SJCRH30 (cell line): ENCODE measurements at places on chromosomes 7 and 10. TPM values are rescaled to one million over a fixed set of nuclear protein-coding genes. Genes with fewer than 3 reads are reported as not detected.

GRCh38 chr10:132788180-132788830, 2.4 kb upstream of the NKX6-2 start:
- no peaks in the 10 kb centered on the region for H3K4me1 ChIP-seq
- DNase-seq = no peak
- no peak overlapping the region for H3K4me3 ChIP-seq

DNA sequence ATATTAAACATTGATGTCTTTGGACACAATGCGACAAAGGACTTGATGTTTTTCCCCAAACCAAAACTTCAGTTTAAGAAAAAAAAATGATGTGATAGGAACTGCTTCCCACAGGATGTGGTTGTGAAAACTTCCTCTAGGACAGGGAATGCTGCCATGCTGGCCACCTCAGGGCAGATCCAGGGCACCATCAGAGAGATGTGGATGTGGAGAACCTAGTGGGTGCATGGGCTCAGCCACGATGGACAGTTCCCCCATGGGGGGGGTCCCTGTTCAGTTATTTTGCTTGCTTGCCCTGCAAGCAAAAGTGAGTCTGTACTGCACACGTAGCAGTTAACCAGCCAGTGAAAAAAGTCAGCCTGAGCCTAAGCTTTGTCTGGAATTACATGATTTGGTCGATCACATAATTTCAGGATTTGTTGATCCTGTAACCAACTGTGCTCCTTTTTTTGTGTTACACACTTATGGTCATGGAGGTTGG, 36.3 kb downstream of the LAMB4 start:
- no peak overlapping the region for H3K4me3 ChIP-seq
- no peak overlapping the region for H3K27ac ChIP-seq
- peaks cover 10% of the 10 kb centered on the region; the same call in 1 of the 2 replicates for H3K4me1 ChIP-seq
- no peak for DNase-seq

DNA sequence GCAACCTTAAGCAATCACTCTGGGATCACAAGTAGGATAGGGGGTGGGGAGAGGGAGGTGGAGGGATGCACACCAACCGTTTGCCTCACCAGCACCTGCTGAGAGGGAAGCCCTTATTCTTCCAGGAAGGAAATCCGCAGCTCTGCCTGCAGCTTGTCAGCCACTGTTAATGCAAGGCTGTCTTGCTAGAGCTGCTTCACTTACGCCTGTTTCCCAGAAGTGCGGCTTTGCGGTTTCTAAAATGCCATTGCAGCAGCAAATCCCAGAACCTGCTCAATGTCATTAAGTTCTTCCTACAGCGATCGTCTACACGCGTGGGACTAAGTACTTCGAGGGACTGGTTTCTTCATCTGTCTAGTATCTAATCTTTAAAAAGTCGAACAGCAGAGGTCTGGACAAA, 191.1 kb downstream of the ZMYND11 start:
- H3K36me3 ChIP-seq = no peaks in the 10 kb centered on the region
- H3K4me1 ChIP-seq = peaks cover 3% of the 10 kb centered on the region; the same call in 1 of the 2 replicates
- no peak for DNase-seq

Gene SMNDC1
- total RNA-seq = 11.4 and 17.0 TPM in 2 replicates

DNA sequence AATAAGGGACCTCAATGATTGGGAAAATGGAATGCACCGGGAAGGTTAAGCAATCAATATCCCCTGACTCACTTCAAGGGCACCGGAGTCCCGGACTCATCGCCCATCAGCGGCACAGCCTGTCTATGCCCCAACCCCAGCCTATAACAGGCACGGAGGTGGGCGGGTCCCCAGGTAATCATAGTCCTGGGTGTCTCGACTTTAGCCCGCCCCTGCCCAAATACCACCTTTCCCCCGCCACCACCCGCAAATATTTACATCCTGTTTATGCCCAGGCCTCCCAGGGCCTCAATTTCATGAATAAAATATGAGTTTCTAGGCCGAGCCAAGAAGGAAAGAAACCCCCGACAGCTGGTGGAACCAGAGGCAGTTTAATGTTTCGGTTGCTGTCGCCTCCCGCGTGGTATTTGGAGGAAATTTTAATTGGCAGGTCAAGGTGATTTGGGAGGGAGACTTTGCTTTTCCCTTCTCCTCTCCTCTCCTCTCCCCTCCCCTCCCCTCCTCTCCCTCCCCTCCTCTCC, 15.6 kb upstream of the RFC2 start:
- H3K4me1 ChIP-seq = peaks cover 27% of the 10 kb centered on the region
- peak; percentile 95 for DNase-seq
- H3K27me3 ChIP-seq = no peaks in the 10 kb centered on the region
- no peaks in the 10 kb centered on the region for H3K36me3 ChIP-seq
- H3K4me3 ChIP-seq = peak overlapping the region; percentile 57
- peak overlapping the region; percentile 61 for H3K27ac ChIP-seq

Gene FOXI2
- not detected in 2 replicates for total RNA-seq

DNA sequence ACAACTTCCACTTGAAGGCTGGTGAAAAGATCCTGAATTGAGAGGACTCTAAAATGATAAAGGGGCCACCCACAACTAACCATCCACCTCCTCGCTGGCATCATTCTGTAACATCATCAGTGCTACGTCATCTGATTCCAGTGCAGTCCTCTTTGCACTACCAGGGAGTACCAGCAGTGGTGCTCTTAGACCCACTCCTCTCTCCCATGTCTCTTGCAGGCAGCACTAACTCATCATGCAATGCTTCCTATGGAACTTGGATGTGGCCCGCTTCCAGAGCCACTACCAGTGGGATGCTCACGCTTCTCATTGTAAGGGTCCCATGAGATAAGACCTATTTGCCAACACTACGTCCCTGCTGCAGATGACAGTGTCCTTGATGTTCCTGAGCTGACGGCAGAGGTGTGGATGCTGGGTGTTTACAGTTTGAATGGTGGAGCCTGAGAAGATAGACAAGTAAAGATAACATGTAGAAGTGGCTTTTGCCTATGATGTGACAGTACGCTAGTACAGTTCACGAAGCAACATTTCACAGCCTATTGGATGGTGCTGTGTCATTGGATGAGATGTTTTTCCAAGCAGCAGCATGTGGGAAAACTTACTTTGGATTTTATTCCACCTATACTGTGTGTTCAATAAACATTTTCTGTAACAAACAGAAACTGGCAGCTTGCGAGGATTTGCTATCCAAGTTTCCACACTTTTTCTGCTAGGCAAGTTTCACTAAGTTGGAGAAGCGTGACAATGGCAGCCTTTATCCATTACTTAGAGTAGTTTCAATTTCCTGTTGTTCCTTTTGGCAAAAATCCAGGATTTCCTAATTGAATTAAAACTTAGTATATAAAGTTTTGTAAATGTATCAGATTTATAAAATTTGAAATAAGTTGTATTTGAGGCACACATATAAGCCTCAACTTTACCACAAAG, 35.8 kb upstream of the COBL start:
- H3K4me1 ChIP-seq = no peaks in the 10 kb centered on the region
- no peak overlapping the region for H3K4me3 ChIP-seq
- H3K27me3 ChIP-seq = no peaks in the 10 kb centered on the region
- H3K36me3 ChIP-seq = no peaks in the 10 kb centered on the region
- no peak overlapping the region for H3K27ac ChIP-seq

DNA sequence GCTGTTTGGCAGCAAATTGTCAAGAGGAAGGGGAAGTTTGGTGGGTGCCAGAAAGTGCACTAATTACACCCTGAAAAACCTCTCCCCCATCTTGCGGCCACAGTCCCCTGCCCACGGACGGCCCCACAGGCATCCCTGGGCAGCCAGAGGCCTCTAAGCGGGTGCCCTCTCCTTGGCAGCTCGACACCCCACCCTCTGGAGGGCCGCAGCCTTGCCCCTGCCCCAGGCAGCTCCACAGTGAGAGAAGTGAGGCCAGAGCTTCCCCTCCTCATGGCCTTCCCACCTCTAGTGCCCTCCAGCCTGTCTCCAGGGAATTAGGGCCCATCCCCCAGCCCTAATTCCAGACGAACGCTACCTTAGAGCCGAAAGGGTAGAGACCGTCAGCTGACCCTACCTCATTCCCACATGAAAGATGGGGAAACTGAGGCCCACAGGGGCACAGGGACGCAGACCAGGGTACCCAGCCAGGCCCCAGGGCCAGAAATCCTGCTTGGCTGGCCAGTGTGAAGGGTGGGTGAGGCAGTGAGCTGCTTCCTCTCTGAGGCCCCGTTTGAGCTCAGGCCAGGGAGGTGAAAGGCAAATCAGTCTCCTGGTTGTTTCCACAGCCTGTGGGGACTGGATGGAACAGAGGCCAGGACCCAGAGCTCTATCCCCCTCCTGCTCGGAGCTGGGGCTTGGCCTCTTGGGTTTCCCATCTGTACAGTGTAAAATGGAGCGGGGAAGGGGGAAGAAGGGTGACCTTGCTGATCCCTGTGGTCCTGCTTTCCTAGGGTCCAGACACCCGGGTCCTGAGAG, 10.0 kb downstream of the ZCCHC24 start:
- H3K4me1 ChIP-seq = peaks cover 29% of the 10 kb centered on the region
- no peak overlapping the region for H3K4me3 ChIP-seq
- H3K36me3 ChIP-seq = peaks cover 56% of the 10 kb centered on the region
- H3K27me3 ChIP-seq = no peaks in the 10 kb centered on the region
- H3K27ac ChIP-seq = no peak overlapping the region

DNA sequence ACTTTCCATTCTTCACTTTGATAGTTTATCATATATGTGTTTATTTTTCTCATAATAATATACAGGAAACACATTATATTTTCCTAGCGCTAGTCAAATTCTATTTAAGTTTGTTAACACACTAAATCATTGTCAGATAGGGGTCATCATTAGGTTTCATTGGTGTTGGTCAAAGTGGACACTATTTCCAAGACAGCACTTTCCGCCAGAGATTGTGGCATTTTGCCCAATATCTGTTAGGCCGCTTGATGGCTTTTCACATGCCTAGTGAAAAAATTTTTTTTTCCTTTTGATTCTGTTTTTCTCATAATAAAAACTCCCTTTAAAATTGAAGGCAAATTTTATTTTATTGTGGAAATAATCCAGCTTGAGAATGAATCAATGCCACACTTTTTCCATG, 495.4 kb upstream of the AKR1E2 start:
- no peaks in the 10 kb centered on the region for H3K4me1 ChIP-seq
- H3K4me3 ChIP-seq = no peak overlapping the region
- H3K36me3 ChIP-seq = no peaks in the 10 kb centered on the region

DNA sequence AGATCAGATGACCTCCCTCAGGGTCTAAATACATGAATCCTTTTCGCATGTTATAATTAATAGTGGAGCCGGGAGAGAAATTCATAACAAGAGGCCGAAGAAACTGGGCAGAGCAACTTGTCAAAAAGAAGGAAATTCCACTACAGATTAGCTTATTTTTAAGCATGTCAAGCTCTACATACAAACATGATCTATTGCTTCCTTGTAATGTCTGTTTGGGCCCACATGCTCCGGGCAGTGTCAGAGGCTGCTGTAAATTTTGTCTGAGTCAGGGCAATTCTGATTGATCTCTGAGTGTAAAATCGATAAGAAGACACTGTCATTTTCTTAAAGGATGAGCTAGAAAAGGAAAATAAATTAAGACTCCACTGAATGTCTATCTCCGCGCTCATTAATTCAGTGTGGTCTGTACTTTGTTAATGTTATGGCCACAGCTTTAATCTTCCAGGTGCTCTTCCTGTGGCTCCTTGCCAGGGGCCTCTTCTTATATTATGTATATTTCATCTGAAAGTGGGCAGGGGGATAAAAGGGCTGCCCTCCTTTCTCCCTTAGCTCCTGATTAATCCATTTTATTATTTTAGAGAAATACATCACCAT, 194.1 kb upstream of the SP8 start:
- no peaks in the 10 kb centered on the region for H3K36me3 ChIP-seq
- no peak overlapping the region for H3K27ac ChIP-seq
- no peaks in the 10 kb centered on the region for H3K4me1 ChIP-seq
- no peaks in the 10 kb centered on the region for H3K27me3 ChIP-seq
- no peak overlapping the region for H3K4me3 ChIP-seq

GRCh38 chr7:25158966-25159365, 33.9 kb upstream of the CYCS start:
- H3K27ac ChIP-seq = no peak overlapping the region
- H3K27me3 ChIP-seq = no peaks in the 10 kb centered on the region
- DNase-seq = no peak
- no peaks in the 10 kb centered on the region for H3K36me3 ChIP-seq
- H3K4me1 ChIP-seq = no peaks in the 10 kb centered on the region

DNA sequence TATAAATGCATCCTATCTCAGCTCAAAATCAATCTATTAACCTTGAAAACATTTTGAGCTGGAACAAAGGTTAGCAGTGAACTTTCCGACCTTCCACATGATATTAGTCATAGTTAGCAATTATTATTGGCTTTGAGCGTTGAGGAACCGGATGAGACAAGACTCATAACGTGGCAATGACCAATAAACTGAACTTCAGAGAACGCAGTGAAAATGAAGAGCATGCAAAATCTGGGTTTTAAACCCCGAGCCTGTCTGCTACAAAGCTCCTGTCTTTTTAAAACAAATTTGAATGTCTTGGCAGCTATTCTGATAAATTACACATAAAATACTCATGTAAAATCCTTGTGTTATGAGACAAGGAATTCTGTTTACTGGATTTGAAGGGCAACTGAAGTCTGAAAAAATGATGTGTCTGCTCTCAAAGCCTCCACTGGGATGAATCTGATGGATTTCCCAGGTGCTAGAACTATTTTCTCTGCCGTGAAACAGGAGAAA, 74.7 kb upstream of the ITGB1 start:
- no peaks in the 10 kb centered on the region for H3K36me3 ChIP-seq
- H3K4me1 ChIP-seq = no peaks in the 10 kb centered on the region
- H3K27ac ChIP-seq = no peak overlapping the region
- peaks cover 5% of the 10 kb centered on the region; the same call in 1 of the 2 replicates for H3K27me3 ChIP-seq

DNA sequence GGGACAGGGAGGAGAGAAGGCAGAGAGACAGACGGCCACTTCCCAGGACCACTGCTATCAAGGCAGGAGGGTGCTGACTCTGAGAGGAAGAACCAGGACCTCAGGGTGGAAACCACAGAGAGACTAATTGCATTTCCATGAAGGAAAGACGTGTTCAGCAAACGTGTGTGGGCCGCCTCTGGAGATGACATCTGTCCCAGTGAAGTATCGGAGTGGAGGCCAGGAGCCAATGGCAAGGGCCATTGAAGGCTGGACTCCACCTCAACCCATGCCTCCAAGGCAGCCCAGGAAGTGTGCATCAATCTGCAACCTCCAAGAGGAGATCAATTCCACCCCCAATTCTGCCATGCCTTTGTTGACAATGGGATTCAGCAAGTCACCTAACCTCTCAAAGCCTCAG, 229.9 kb downstream of the USP6NL start:
- H3K36me3 ChIP-seq = no peaks in the 10 kb centered on the region
- no peak overlapping the region for H3K27ac ChIP-seq
- no peak for DNase-seq
- no peaks in the 10 kb centered on the region for H3K27me3 ChIP-seq
- no peak overlapping the region for H3K4me3 ChIP-seq

DNA sequence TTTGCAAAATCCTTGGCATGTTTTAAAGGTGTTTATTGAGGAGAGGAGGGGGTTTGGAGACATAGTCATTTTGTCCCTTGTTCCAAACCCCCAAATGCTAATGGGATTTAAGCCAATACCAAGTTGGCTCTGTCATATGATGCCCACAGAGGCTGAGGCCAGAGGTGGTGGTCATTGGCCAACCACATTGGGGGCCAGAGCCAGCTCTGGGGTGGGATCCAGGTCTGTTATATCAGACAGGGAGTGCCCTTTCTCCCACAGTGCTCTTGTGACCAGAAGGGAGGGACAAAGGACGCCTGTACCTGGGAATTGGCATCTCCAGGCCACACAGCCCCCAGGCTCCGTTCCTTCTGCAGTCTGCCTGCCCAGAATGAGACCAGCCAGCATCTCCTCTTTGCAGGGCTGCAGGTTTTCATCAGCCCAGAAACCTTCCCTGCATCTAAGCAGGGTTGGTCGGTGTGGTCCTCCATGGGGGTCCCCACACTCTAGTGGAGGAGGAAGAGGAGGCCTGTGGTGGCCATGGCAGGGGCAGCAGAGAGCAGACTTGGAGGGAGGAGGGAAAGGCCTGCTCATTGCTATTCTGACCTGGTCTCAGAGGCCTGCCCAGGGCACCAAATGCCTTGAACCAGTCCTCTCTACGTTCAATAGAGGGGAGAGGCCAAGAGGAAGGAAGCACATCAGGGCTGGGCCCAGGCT, 17.9 kb downstream of the ADCYAP1R1 start:
- no peak overlapping the region for H3K4me3 ChIP-seq
- peaks cover 22% of the 10 kb centered on the region; the same call in 1 of the 2 replicates for H3K27me3 ChIP-seq
- no peaks in the 10 kb centered on the region for H3K4me1 ChIP-seq
- no peaks in the 10 kb centered on the region for H3K36me3 ChIP-seq
- DNase-seq = no peak
